Fibroblast of skin of back (primary cell): ENCODE measurements at places on chromosomes 6 and 20.

- DNase-seq: peak; percentile 21
These were observed 13.1 kb upstream of the LIN28B start for GRCh38 chr6:104943781-104944180.

- DNase-seq: no peak
These were observed 324.2 kb upstream of the RUNX2 start for GRCh38 chr6:45003961-45004360.

DNA sequence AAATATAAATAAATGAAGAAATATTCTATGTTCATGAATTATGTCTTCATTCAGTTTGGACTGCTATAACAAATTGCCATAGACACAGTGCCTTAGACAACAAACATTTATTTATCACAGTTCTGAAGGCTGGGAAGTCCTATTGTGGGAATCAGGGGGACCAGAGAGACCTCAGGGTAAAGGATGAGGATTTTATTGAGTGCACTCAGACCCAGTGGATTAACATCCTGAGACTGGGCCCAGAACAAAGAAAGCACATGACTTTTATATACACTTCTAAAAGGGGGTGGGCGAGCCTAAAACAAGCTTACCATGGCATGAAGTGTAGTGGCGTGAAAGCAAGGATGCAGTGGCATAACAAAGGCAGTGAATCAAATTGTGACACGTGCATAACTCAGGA is 26.9 kb upstream of the CBLN4 start:
- no peak for DNase-seq

GRCh38 chr6:84136364-84137050 is 90.9 kb downstream of the CEP162 start:
- DNase-seq: no peak

DNA sequence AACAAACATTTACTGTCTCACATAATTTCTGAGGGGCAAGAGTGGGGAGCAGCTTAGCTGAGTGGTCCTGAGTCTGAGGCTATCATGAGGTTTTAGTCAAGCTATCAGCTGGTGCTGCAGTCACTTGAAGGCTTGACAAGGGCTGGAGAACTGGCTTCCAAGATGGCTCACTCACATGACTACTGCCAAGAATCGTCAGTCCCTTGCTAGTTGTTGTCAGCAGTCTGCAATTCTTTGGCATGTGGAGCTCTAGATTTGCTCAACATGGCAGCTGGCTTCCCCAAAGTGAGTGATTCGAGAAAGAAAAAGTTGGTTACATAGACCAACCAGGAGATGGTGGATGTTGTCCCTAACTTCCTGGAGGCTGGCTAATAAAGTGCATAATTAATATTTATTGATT is 2.8 kb upstream of the LRRC1 start:
- no peak for DNase-seq

- no peak for DNase-seq
These were observed 45.9 kb upstream of the CARMIL1 start for GRCh38 chr6:25233226-25233625.

DNA sequence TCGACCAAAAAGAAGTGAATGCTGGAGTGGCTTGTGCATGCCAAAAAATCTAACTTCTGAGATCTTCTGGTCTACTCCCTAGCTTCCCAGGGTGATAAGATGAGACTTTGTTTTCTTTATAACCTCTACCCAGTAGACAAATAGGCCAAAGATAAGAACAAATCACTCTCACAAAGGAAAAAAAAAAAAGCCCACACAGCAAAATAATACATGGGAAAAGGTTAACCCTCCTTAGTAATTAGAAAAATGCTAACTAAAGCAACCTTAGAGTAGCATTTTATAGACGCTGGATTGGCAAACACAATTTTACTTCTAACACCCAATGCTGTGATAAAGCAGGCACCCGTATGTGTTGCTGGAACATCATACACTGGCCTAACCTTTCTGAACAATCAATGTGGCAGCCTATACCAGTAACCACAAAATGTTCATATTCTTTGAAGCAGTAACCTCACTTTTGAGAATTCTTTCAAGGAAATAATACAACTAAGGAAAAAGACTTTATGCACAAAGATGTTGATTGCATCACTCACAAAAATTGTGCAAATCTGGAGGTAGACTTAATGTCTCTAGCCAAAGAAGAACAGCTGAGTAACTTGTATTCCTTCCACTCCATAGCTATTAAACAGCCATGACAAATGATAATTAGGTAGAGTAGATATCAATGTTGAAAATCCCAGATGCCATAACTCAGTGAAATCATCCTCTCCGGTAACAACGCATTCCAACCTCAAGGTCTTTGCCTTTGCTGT is 116.3 kb upstream of the QKI start:
- DNase-seq: no peak

DNA sequence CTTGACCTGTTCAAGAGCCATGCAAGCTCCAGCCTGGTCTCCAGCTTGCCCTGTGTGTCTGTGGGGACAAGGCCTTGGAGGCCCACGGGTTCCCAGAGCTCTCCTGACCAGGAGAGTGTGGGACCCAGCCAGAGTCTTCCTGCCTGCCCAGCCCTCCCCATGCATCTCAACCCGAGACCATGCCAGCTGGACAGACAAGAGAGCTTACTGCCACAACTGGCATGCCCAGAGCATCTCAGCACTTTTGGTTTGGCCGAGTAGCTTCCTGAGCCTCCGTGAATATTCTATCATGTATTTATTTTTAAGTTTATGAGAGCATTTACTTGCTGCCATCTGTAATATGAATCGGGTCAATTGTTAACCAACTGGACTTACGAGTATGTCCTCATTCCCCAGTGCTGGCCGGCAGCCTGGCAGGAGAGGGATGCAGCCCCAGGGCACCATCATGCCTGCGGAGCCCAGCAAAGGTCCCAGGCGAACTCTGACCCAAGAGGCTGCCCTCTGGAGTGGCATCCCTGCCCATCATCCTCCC is 14.9 kb downstream of the IP6K3 start:
- DNase-seq: no peak

- peak; percentile 63 for DNase-seq
These were observed 13.9 kb upstream of the IPCEF1 start for GRCh38 chr6:154370545-154370944.

- no peak for DNase-seq
These were observed 1.8 kb downstream of the OOEP start for GRCh38 chr6:73367761-73368355.

DNA sequence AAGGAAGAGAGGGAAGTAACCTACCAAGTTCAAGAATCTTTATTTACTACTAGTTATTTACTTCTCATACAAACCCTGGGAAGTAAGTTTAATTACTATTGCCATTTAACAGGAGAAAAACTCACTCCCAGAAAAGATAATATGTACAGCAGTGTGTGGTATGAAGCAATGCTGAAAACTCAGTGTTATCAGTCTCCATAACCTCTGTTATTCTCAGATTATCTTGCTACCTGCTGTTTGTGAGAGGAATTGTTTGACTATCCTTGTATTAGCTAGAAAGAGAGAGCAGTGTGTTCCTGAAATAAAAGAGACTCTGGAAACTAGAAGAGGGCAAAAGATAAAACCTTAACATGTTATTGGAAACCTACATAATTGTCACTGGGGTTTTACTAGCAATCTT is 38.2 kb downstream of the ADGRB3 start:
- no peak for DNase-seq

DNA sequence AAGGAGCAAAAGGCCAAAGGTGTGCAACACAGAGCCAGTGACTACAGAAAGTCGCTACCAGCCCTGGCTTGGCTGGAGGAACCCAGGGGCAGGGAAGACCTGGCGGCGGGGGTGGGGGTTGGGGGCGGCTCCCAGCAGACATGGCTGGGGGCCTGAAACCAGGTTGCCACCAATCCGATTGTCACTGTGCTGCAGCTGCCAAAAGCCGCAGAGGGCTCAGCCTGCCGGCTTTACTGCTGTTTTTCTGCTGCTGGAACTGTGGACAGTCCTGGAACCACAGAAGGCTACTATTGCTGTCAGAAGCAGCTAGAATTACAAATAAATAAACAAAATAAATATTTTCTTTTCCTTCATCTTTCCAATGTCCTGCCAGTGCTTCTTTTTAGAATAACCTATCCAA is 25.7 kb upstream of the OGFRL1 start:
- DNase-seq: no peak

GRCh38 chr6:38552121-38552520 is 87.6 kb downstream of the BTBD9 start:
- no peak for DNase-seq

GRCh38 chr20:63273059-63273579 is 506 bp downstream of the ARFGAP1 start:
- DNase-seq: no peak

GRCh38 chr20:461254-462198 is 807 bp downstream of the TBC1D20 start:
- DNase-seq: peak; percentile 64

DNA sequence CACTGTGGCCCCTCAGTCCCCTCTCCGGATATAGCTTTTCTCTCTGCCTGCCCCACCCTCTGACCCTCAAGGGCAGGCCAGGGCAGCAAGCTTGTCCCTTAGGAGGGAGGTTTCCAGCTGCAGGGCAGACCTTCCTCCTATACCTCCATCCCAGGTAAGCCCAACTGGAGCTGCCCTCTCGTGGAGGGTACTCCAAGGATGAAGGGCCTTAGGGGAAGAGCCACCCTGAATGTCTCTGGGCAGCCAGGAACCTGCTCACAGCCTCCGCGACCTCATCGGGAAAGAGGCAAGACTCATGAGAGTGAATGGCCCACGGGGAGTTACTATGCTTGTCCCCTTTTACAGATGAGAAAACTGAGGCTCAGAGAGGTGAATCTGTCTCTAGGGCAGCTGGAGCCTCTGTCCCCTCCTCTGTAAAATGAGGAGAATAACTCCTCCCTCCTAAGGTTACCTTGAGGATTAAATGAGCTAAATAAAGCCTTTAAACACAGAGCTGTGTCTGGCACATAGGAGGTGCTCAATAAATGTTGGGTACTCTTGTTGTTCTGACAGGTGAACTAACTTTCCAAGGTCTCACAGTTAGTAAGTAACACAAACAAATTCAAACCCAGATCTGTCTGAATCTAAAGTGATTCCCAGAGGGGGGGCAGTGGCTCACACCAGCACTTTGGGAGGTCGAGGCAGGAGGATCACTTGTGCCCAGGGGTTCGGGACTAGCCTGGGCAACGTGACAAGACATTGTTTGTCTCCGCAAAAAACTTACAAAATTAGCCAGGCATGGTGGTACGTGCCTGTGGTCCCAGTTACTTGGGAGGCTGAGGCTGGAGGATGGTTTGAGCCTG is 12.1 kb downstream of the SRXN1 start:
- no peak for DNase-seq

DNA sequence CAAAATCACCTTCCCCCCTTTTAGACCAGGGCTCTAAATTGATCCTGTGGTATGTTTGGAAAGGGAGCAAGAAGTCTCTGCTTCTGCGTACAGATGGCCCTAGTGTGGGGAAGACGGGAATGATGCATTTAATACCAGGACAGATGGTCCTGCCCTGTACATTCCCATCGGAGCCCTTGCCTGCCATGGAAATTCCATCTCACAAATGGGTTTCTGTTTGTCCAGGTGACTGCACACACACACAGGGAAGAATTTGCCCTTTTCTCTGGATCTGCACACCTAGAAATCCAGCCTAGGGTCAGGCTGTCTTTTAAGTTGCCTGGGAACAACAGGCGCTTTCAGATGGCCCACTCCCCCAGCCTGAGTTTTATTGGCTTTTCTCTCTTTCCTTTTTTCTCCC is 1.3 kb downstream of the MAS1 start:
- DNase-seq: no peak

DNA sequence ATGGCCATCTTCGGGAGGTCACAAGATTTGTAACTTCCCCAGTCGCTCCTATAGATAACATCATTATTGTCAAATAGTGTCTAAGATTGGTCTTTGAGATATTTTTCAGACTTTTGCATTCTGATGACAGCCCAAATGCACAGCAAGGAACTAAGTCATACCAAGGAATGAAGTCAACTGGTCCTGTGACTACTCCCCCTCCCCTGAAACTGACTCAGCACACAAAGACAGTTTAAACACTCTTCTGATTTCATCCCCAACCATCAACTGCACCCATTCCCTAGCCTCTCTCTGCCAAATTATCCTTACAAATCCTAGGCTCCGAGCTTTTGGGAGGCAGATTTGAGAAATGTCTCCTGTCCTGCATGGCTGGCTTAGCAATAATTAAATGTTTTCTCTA is 139.4 kb downstream of the HS3ST5 start:
- DNase-seq: no peak

DNA sequence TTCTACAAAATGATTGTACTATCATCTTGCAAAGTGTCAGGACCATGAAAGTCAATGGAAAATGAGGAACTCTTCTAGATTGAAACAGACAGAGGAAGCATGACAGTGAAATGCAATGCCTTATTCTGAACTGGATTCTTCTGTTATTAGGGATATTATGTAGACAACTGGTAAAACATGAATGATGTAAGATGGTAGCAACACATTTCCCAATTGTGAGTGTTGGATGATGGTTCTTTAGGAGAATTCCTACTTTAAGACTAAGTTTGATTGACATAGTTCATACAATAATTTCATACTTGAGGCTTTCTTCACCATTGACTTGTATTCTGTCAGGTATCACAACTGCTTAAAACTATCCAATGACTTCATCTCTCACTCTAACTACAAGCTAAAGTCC is 4.5 kb downstream of the UBE3D start:
- DNase-seq: peak; percentile 24

- DNase-seq: no peak
These were observed 75.2 kb upstream of the F13A1 start for GRCh38 chr6:6395581-6396197.

GRCh38 chr20:6421321-6422248 is 298.8 kb upstream of the FERMT1 start:
- no peak for DNase-seq

DNA sequence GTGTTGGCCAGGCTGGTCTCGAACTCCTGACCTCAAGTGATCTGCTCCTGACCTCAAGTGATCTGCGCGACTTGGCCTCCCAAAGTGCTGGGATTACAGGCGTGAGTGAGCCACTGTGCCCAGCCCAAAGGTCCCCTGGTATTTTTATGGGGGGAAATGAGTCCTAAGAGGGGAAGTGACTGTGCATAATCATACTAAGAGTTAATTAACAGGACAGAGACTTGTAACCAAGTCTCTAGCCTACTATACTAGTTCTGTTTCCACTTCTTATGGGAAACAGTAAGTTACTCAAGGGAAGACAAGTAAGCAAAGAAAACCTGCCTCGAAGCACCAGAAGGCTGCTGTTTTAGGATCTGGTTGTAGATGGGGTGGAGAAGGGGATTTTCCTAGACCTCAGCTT is 27.9 kb downstream of the TCF15 start:
- DNase-seq: no peak

DNA sequence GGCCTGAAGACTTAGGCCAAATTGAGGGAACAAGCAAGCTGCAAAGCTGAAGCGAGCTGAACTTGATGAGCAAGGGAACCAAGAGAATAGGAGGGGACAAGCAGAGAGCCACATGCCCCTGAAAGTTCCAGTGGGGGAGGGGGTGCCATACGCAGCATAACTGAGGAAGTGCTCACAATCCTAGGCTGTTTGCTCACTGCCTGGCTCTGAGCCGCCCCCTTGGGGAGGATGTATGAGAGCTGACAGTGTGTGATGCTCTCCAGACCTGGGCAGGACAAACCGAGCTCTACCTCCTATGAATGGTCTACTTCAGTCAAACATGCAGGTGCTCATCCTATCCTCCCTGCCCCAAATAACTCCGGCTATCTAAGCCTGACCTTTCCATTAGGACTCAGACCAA is 52.1 kb downstream of the FAXC start:
- peak; percentile 1 for DNase-seq
